ENCODE measurements at places on chromosomes 11 and 22.
A peak's percentile ranks its signal among the peaks of the same experiment; 100 is the strongest.

- DNase-seq, result no peak
These were observed 12.8 kb downstream of the PTPRJ start for GRCh38 chr11:47992959-47993820.

DNA sequence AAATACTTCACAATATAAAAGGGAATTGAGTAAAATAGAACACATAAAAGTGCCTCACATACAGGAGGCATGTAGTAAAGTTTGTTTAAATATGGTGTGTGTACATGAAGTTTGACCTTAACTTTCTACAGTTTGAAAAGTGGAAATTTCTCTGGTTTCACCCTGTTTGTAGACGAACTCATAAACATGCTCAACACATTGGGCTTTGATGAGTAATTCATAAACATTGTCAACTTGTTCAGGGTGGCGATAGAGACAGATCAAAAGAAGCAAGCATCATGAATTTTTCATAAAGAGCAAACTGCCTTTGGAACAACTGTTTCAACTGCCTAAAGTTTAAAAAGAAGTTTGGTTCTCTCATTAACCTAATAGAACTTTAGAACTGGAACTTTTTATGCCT is 9.1 kb downstream of the SLN start:
- no peak for DNase-seq

DNA sequence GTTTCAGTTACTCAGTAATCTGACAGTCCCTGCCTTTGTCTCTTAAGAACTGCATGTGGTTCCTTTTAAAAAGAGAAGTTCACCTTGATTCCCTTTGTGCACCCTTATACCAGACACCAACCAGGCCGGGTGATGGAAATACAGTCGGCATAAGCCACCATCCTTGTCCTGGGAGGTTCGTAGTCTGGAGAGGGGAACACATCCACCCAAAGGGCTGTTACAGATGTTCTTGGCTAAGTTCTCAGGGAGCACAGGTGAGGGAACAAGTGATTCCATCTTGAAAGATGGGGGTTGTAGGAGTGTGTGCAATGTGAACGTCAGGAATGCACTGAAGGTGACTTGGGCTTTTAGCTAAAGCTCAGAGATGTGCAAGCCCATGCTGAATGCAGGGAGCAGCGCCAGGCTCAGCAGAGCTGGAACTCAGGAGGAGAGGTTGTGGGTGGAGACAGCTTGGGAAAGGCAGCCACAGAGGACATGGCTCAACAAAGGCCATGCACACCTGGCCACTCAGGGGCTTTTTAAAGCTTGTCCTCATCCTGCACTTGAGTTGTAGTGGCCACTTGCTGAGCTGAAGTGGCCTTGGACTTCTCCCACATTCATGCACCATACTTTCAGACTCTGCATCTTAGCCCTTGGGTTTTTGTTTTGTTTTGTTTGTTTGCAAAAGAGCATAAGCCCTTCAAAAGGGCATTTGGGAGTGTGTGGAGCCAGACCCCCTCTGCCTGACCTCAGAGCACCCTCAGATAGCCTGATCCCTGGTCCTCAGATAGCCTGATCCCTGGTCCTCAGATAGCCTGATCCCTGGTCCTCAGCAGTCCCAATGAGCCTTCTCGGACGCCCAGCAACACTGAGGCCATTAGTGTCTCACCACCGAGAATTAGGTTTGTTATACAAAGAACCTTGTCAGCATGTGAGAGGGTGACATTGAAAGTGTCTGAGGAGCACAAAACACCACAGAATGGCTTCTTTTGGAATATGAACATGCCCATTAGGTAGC is 12.7 kb upstream of the TMA7B start:
- DNase-seq, result no peak

- no peak for DNase-seq
These were observed 125.1 kb downstream of the TIMP3 start for GRCh38 chr22:32926600-32926999.

- no peak for DNase-seq
These were observed 2.3 kb downstream of the MTFP1 start for GRCh38 chr22:30427871-30428270.

DNA sequence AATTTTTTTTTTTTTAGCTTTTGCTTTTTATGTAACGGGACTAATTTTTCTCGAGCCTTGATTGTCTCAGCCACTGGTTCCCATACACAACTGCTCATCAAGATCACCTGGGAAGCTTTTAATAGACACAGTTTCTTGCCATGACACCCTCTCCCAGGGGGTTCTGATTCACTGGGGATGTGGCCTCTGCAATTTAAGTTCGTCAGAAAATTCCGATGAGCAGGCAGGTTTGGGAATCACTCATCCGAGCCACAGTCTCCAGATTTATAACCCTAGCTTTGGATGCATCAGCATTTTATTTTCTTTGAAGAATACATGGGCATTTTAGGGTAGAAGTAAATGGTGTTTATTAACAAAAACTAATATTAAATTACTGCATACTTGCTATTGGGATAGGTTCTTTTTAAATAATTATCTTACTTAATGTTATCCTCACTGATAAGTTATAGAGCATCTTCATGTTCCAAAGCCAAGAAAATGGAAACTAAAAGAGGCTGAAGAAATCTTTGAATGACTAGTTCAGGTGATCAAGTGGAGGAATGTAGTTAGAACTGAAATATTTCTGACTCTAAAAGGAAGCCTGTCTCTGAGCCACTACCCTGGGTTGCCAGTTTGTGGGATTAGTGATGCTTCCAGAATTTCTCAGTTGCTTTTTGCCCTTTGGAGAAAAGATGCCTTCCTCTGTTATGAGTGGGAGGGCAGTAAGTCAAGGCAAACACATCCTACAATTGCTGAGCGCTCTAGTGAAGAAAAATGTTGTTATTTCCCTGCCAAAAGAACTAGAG is 319.0 kb downstream of the DDX10 start:
- no peak for DNase-seq

DNA sequence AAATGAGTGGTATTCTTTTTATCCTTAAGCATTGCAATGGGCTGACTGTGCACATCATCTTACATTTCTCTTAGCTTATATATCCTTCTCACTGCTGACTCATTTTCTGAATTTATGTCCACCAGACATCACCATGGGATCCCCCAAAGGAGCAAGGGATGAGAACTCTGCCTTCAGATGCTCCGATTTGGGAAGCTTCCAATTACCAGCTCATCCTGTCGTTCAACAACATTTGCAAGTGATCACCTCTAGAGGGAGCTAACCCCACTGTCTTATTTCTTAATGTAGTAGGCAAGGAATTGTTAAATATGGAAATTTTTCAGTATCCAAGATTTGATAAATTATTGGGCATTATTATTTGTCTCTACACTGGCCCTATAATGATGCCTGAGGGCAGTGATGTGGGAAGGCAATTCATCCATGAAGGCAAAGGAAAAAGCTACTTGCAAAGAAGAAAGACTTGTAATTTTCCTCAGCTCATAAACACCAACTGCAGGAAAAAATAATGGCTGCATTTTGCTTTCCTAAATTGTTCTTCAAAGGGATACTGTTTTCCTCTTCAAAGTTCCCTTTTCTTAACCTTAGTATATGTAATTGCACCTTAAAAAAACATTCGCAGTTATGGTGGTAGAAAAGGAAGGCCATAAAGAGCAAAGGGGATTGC is 102.4 kb upstream of the FSHB start:
- DNase-seq, result peak; percentile 0

DNA sequence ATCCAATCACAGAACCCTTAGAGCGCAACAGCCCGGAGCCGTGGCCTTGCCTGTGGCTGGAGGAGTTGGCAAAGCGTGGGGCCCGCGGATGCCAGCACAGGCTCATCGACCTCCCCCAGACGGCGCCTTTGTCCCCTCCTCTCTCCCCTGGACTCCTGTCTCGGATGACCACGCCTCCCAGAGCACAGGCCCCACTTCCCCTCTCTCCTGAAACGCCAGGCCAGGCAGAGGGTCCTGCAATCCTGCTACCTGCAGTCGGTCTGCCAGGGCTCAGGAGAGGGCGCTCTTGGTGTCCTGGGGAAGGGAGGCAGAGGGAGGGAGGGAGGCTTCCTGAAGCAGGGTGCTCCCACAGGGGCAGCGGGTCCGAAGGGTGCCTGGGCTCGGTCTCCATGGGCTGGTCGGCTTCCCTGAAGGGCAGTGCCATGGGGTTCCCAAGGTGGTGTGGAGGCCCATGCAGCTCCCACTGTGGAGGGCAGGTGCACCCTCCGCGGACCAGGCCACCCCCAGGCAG is 16.6 kb upstream of the TTLL12 start:
- no peak for DNase-seq

- DNase-seq, result no peak
These were observed 584.0 kb upstream of the RAG2 start for GRCh38 chr11:37182031-37182430.

DNA sequence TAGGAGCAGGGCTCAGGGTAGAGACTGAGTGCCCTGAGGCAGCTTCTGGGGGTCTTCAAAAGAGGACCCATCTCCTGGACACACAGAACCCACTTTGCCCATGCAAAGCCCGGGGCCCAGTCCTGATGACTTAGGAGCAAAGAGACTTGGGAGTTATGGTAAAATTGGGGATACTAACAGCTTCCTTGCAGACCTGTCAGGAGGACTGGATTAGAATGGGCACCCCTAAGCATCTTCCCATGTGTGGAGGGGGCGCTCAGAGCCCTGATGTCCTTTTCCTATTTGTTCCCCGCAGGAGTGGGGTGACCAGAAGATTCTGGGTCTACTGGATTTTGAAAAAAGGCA is 100.0 kb downstream of the WNT7B start:
- no peak for DNase-seq
